ENCODE measurements at places on chromosomes 3 and 15.

- no peak for DNase-seq
These were observed 19.0 kb downstream of the NSUN3 start for GRCh38 chr3:94081884-94082283.

DNA sequence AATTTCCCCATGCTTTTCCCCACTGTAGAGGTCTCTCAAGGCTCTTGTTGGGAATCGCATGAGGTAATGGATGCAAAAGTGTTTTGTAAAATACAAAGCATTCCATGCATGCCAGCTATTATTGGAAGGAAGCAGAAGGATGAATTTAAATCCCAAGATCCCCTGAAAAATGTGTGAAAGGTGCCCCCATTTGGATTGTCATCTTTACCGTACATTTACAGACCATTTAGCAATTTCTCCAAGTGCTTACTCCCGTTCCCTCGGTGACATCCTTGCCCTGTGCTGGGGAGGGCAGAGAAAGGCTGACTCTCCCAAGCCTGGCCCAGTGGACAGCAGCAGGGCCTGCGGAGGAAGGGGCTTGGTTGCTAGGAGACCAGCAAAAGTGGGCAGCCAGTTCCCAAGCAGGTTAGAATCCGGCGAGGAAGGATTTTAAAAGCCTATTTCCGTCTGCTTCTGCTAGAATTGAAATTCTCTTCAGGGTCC lies 31.1 kb upstream of the NEO1 start:
- no peak for DNase-seq

DNA sequence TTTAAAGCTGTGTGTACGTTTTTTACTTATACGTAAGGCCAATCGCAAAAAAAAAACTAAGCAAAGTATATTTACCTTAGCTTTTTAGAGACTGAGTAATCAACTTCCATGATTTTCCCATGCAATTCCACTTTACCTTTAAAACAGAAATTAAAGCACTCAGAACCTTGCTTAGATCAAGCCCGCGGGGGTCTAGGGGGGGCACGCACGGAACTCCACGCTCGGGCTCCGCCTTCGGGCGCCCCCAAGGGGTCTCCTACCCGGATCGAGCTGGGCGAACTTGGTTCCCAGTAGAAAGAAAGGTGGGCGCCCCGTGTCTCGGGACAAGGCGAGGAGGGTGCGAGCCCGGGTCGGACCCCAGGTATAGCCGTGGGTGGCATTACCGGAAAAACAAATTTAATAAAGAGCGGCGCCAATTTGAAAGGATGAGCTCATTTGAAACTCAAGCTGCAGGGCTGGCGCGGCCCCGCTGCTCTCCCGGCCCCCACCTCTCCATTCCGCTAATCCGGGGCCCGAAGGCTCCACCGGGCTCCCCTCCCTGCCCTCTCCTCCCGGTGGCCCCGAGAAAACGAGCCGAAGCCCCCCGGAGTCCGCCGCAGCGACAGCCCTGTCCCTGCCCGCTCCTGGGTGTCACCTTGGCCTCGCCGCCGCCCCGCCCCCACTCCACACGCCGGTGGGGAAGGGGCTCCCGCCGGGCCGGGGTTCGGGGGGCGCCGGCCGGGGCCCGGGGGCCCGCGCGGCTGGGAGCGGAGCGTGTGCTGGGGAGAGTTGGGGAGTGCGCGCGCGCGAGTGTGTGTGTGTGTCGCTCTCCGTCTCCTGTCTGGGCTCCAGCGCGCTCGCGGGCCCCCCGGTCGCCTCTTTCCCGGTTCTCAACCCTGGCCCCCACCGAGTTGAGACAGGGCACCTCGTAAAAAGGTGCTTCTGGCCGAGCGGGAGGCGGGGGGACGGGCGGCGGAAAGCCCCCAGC lies 1.5 kb downstream of the IGF2BP2 start:
- no peak for DNase-seq

DNA sequence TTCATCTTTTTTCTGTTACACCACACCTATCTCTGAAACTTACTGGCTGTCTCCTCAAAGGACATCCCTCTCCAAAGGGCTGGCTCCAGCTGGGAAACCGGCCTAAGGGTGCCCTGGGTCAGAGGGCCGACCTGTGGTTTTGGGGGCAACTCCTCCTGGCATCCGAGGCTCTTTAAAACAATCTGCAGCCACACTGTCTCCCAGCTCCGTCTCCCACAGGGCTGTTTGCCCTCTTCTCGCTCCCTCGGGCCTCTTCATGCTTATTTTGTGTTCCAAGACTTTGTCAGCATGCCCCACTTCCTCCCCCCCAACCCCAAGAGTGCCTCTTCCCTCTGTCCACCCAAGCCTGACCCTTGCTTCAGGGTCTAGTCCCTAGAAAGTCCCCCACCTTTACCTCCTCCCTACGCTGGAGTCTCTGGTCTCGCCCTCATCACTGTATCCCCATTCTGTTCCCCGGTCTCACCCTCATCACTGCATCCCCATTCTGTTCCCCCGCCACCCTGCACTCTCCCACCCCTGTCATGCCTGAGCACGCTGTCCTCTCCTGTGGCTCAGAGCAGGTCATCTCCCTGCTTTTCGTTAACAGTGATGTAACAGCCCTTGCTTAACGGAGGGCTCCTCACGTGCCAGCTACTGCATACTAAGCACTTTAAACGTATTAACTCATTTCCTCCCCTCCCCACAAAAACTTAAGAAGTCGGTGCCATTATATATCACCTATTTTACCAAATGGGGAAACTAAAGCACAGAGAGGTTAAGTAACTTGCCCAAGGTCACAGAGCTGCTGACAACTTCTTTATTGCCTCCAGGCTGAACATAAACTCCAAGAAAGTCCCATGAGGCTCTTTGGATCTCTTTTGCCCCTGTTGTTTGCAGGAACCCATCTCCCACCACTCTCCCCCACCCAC lies 1.1 kb upstream of the CSK start:
- DNase-seq: no peak

- no peak for DNase-seq
These were observed 75.0 kb downstream of the NR2E3 start for GRCh38 chr15:71885390-71885789.

- no peak for DNase-seq
These were observed 83.9 kb downstream of the CD47 start for GRCh38 chr3:108006881-108007331.

GRCh38 chr3:35322070-35322469 lies 317.3 kb upstream of the ARPP21 start:
- DNase-seq: peak; percentile 90

Measured in kidney epithelial cell (primary cell).